ENCODE measurements at places on chromosomes 12 and 14.
A peak's percentile ranks its signal among the peaks of the same experiment; 100 is the strongest.

DNA sequence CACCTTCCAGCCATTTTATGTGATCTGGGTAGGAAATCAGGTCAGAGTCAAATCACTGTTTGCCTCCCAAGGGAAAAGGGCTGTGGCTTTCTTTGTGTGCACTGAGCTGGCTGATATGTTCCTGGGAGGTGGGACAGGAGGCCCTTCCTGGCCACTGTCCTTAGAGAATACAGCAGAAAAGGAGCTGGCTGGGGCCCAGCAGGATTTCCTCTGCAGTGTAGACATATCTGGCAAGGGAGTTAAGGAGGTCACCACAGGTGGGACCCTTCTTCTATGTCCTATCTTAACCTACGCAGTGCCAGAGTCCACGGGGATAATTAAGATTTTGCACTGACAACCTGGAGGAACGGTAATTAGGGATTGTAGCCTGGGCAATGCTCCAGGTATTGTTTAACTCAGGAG is 145.3 kb downstream of the NTF3 start:
- DNase-seq = no peak

GRCh38 chr14:105314287-105315200 is at the start of gene PACS2:
PACS2 (plus strand) TSS chr14:105314748; CDS start chr14:105314919, 171 bp downstream.
- DNase-seq = peak; percentile 80

DNA sequence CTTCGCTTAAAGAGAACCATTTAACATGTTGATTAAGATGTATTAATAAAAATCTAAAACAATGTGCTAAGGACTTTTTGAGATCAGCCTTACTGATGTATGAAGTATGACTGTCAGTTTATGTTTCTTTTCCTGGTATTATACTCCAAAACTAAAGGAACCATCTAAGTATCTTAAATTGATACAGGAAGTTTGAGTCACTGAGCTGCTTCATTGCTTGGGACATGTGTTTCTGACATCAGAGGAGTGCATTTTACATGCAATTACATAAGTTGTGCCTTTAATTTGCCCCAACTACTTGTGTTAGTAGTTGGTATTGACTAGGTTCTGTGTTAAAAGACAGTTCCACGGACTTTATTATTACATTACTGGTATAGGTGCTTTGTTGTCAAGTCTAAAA is 50.9 kb downstream of the PROX2 start:
- DNase-seq = no peak

- no peak for DNase-seq
Measured at GRCh38 chr14:101200008-101200649, 296.6 kb upstream of the RTL1 start.

DNA sequence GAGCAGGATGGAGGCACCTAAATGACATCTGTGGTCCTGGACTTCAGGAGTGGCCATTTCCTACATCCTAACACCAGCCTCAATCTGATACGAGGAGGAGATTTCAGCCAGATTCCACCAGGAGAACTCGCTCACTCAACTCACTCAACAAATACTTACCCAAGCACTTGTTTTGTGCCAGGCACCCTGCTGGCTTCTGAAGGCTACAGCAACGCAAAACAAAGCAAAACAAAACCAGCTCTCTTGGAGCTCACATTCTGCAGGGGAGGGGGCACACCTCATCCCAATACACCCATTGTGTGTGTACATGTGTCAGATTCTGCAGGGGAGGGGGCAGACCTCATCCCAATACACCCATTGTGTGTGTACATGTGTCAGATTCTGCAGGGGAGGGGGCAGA is 144.8 kb downstream of the PIWIL1 start:
- no peak for DNase-seq

DNA sequence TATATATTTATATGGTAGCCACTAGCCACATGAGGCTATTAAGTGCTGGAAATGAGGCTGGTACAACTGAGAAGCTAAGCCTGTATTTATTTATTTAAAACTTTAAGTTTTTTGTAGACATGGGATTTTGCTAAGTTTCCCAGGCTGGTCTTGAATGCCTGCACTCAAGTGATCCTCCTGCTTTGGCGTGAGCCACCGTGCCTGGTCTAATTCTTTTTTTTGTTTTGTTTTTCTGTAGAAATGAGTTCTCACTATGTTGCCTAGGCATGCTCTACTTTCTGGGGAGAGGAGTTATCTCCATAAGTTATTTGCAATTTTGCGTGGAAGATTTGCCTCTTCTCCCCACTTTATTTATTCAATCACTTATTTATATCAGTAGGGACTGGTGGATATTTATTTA is 4.8 kb upstream of the SNRNP35 start:
- DNase-seq = no peak

- no peak for DNase-seq
Measured at GRCh38 chr14:22807432-22808087, 7.7 kb downstream of the SLC7A7 start.

DNA sequence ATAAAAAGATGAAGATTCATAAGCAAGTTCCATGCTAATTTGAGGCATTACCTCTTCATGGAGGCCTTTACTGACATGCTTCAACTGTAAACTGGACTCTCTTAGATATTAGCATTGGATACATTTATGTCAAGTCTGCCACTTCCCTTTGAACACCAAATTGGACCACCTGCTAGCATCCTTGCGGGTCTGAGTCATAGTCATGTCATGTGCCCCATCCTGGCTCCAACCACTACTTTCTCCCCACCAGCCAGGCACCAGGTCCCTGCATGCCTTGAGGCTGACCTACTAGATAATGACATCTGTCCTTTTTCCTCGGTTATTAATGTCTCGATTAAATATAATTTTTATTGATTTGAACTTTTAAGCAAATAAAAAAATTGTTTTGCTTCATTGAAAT is 32.9 kb upstream of the EEA1 start:
- DNase-seq = no peak

DNA sequence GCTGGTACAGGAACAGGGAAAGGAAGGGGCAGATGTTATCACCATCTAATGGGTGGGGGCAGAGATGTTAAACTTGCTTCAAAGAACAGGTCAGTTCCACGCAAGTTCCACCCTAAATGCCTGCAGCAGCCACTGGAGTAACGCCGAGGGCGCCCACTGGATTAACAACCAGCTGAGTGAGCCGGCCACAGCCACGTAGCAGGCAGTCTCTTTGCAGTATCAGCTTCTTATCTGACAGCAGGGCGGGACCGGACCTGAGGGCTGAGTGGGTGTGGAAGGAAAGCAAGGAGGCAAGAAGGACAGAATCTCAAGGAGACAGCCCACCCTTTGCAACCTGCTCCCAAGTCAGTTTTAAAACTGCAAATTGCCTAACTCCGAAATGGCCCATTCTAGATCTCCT is 38.4 kb upstream of the FOXN3 start:
- DNase-seq = no peak

DNA sequence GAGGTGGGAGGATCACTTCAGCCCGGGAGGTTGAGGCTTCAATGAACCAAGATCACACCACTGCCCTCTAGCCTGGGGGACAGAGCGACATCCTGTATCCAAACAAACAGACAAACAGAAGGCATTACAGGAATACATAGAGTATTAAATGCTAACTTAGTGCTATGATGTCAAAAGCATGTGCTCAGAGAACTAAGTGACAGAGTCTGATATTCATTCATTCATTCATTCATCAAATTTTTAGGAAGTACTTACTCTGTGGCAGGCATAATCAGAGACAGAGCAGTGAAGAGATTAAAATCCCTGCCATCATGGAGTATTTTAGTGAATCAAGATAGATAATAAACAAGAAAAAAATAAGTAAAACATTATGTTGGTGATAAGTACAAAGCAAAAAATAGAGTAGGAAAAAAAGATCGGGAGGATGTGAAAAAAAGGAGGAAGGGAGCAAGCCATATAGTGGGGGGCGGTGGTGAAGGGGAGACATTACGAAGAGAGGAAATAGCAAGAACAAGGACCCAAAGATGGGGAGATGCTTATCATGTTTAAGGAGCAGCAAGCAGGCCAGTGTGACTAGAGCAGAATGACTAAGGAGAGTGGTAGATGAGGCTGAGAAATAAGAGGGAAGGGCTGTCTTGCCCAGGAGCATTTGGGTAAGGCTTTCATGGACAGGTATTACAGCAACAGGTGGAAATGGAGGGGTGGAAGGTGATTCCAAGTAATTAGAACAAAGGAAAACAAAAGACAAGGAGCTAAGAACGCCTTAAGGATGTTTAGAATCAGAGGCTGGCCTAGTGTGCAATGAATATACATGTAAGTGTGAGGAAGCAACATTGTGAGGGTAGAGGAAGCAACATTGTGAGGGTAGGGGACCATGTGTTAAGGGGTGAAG is 2.8 kb downstream of the MAP4K5 start:
- DNase-seq = no peak

- DNase-seq = no peak
Measured at GRCh38 chr12:14619741-14620501, 52.2 kb upstream of the PLBD1 start.

- DNase-seq = no peak
Measured at GRCh38 chr14:77645520-77646230, 29.2 kb upstream of the SPTLC2 start.

- peak; percentile 20 for DNase-seq
Measured at GRCh38 chr12:50057000-50057841, at the start of gene ASIC1. ASIC1 (plus strand) TSS chr12:50057596; CDS start chr12:50058767, 1,171 bp downstream.

DNA sequence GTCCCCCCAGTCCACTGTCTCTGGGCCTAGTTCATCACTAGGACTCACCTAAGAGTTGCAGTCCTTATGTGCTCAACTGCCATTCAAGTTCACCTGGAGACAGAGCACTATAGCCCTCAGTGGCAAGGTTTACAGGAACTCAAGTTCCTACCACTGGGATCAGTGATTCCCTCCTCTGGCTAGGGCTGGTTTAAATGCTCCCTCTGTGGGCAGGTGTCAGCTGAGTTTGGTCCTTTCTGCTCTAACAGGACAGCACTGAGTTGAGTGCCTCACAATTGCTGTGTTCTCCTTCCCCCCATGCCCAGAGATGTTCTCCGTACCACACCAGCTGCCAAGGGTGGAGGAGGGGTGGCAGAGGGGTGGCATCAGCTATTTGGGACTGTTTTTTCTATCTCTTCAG is 20.8 kb upstream of the SAV1 start:
- no peak for DNase-seq

DNA sequence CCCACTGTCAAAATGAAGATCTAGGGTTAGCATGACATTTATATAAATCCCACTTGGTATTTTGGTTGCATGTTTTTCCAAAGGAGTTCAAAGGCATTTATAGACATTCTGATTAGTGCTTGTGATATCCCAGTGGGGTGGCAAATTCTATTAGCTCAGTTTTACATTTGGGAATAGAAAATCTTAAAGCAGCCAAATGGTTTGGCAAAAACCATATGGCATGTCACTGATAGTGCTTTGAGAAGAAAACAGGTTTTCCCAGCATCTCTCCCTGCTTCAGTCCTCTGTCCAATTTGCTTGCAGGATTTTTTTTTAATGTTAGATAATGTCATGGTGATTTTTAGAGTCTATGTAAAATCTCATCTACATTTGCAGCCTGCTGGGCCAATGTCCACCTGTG is 225.1 kb upstream of the DIO3 start:
- DNase-seq = no peak

Measured in KG1 (cell line).